Thoracic aorta (tissue), 2 donors: ENCODE measurements at places on chromosomes 4 and X. TPM values are rescaled to one million over a fixed set of nuclear protein-coding genes. Genes with fewer than 3 reads are reported as not detected.

Gene HPGD
- 3.4 TPM for total RNA-seq

Gene NHSL2
- total RNA-seq: 15.0 TPM

Gene UGT2B15
- total RNA-seq: not detected

Gene UCP1
- not detected for total RNA-seq

Gene MGAT4D
- total RNA-seq: not detected

Gene ZFYVE28
- 20.2 TPM for total RNA-seq

Gene GYPE
- total RNA-seq: 1.1 TPM

Gene BGN
- total RNA-seq: 1,907 TPM

Gene TBC1D1
- 206 TPM for total RNA-seq

Gene MAGEB10
- not detected for total RNA-seq

Gene BTC
- 10.4 TPM for total RNA-seq

Gene HSD17B13
- total RNA-seq: 0.71 TPM

Gene GPR78
- not detected for total RNA-seq

DNA sequence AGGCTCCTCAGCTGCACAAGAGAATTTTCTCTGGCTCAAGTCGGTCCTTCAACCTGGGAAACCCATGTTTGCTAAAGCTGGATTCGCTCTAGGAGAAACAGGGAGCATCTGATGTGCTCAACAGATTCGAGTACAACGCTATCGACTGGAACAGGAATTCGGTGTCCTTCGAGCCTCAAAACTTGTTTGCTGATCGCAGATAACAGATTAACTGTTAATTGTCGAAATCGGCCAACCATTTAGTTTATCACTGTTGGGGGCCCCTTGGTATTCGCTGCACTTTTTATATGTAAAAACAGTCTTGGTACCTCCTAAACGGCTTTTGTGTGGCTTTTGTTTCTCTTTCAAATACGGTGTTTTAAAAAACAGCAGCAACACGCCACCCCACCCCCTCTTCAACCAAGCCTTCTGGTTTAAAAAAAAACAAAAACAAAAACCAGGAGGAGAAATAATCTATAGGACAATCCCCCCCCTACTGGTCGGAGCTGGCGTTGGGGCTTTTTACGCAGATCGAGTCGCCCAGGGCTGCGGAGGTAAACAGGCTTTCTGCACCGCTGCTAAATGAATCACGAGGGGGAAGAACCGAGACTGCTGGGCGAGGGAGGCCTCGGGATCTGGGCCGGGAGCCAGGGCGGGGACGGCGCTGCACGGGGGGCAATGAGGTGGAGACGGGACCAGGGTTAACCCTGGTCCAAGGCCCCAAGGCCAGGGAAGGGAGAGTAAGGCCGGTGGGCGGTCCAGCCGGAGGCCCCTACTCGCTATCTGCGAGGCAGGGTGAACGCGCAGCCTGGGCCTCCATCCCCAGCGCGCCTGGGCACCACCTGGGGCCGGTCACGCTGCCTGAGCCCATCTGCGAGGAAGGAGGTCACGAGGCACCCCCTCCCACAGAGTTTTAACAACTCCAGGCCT, 71.7 kb upstream of the BCOR start:
- no peak for DNase-seq

- no peak for DNase-seq
Measured at GRCh38 chr4:98319021-98319420, 57.8 kb downstream of the RAP1GDS1 start.

GRCh38 chrX:150517303-150517910, 51.0 kb upstream of the MTM1 start:
- no peak for DNase-seq

GRCh38 chr4:7041801-7042502, 1.2 kb upstream of the TADA2B start:
- DNase-seq: no peak

- DNase-seq: no peak
Measured at GRCh38 chr4:110108960-110109359, 89.5 kb downstream of the ELOVL6 start.

GRCh38 chr4:165351359-165352130, 24.1 kb downstream of the MSMO1 start:
- DNase-seq: no peak

DNA sequence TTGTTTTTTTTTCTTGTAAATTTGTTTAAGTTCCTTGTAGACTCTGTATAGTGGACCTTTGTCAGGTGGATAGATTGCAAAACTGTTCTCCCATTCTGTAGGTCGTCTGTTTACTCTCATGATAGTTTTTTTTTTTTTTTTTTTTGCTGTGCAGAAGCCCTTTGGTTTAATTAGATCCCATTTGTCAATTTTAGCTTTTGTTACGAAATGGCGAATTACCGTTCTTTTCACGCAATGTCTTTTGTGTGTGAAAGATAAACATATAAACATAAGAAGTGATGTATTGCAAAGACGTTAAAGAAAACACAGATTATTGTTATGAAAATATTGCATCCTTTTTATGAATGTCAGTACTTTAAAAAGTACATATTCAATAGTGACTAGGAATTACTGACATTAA, 34.5 kb downstream of the MAGEA10 start:
- no peak for DNase-seq

- DNase-seq: no peak
Measured at GRCh38 chrX:100673397-100673953, 29.5 kb downstream of the SRPX2 start.

DNA sequence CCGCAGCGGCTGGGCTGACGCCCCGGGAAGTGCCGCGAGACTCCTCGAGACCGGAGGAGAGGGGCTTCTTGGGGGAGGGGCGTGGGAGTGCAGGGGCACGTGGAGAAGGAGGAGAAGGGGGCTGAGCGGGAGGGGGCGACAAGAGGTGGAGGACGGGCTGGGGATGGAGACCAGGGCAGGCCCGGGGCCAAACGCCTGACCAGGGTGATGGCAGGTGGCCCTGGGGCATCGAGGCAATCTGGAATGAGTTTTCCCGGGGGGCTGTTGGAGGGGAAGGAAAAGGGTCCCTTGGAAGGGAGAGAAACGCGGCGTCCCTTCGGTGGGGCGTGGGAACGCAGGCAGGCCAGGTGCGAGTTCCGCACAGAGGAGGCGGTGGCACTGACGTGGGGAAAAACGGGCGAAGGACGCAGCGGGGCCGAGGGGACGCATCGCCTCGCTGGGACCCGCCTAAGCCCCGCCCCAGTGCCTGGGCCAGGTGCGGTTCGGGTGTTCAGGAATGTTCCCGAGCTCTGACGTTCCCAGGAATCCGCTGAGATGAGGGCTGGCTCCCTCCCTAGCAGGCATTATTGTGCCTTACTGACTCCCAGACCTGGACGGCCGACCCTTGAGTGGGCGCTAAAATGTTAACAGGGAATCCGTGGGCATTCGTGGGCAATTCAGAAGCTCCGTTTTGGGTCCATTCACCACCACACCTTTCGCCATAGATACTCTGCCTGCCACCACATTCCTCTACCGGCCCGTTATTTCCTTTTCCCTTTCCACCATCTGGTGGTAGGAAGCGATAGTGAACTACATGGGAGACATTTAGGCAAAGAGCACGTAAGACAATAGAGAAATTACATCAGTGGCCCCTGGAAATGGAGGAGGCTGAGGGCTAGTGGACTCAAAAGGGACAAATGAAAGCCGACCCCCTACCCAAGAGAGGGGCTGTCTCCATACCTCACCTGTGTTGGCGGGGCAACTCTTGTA, 795 bp upstream of the SH3KBP1 start:
- DNase-seq: no peak

GRCh38 chr4:147776716-147777115, 44.8 kb downstream of the ARHGAP10 start:
- no peak for DNase-seq

GRCh38 chr4:110654254-110654635, 31.4 kb upstream of the PITX2 start:
- DNase-seq: no peak

- DNase-seq: no peak
Measured at GRCh38 chrX:136742721-136743379, 37.9 kb downstream of the ARHGEF6 start.

DNA sequence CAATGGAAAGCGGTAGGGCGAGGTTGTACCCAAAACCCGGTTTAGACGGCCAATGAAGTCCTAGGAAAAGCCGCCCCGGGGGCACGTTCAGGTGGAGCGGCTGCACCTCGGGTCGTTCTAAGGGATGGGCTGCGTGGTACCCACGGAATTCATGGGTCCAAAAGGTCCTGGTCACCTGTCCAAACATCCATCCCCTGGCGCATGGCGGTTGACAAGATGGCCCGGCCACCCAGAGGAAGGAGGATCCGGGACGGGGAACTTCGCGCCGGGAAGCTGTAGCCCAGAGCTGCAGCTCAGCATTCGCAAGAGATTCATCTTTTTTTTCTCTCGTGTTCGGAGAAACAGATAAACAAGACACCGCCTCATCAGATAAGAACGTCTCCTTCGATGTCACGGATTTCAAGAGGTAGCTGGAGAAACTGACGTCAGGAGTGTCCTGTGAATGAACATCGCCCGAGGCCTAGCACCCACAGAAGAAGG, 10.9 kb downstream of the PITX2 start:
- DNase-seq: no peak

DNA sequence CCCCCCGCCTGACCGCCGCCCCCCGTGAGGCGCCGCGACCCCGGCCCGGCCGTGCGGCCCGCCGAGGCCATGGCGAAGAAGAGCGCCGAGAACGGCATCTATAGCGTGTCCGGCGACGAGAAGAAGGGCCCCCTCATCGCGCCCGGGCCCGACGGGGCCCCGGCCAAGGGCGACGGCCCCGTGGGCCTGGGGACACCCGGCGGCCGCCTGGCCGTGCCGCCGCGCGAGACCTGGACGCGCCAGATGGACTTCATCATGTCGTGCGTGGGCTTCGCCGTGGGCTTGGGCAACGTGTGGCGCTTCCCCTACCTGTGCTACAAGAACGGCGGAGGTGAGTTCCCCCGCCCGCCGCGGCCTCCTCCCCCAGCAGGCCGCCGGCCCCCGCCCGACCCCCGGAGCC, 780 bp downstream of the SLC6A8 start:
- DNase-seq: no peak

DNA sequence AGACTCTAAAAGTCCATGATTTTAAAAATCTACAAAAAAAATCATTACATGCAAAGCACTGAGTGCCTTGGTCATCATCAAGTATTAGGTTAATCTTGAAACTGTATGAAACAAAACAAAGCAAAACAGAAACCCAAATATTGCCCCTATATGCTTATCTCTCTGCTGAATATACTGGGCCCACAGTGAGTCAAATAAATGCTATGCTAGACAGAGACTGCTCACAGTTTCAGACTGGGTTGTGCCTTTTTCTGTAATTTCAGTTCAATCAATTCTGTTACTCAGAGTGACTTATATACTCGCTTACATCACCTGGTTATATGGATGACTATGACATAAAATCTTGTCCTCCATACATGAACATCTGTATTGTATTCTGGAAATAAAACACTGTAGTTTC, 257.1 kb upstream of the ACTRT1 start:
- DNase-seq: no peak

GRCh38 chr4:107808572-107808971, 16.2 kb upstream of the SGMS2 start:
- DNase-seq: no peak

GRCh38 chrX:150200820-150201287, 162.3 kb upstream of the MAMLD1 start:
- DNase-seq: peak; percentile 13
